ENCODE measurements at places on chromosomes 12 and 14.
A peak's percentile ranks its signal among the peaks of the same experiment; 100 is the strongest.

- DNase-seq = no peak
These were observed 33.5 kb upstream of the EVL start for GRCh38 chr14:100031506-100032281.

GRCh38 chr14:79581912-79582576 lies 629.3 kb downstream of the DIO2 start:
- DNase-seq = no peak

- peak; percentile 16 for DNase-seq
These were observed 598 bp downstream of the UBE2N start for GRCh38 chr12:93441081-93441616.

DNA sequence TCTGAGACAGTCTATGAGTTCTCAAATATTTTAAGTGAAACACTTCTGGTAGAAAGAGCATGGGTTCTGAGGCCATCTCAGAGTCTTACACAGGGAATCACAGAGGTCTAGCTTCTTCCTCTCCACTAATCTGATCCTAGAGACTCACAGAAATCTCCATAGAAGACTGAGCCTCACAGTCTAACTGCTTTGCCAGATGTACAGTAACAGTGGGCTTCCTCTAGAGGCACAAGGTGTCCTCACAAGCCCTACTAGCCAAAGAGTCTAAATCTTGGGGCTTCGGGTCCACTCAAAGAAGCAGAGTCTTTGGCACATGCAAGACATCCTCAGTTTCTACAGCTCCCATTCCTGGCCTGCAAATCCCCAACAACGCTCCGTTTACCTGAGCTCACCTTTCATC lies 14.1 kb downstream of the OR6J1 start:
- DNase-seq = no peak

- no peak for DNase-seq
These were observed 59.0 kb downstream of the CDC42BPB start for GRCh38 chr14:102998393-102998792.

- no peak for DNase-seq
These were observed 113.4 kb downstream of the CAPZA3 start for GRCh38 chr12:18851271-18851670.

DNA sequence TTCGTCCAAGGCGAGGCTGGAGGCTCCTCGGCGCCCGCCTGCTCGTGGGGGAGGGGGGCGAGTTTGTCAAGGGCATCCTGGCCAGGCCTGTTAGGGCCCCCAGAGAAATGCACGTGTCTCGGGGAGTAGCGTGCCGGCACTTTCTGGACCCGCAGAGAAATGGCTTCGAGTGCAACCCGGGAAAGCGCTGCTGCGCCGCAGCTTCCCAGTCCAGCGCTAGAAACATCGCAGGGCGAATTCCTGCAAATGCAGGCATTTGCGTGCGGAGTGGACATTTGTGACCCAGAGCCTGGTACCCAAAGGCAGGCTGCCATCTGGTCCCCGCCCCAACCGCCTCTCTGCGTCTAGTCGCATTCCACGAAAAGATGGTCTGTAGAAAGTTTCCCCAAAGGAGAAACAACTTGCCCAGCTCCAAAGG lies 756 bp downstream of the LGR5 start:
- DNase-seq = no peak

DNA sequence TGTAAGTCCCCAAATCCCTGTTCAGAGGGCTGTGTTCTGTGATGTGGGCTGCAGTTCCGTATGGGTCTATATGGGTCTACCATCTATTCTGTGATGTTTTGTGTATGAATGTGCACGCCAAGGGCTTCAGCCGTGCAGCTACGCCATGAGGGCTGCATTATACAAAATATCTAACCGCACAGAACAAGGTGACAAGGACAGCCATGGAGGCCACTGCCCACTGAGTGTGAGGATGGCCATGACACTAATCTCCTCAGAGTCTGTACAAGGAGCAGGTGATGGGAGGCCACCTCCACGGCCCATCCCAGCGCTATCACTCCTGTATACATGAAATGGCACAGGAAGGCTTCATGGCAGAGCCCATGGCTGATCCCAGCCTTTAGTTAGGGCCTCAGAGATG lies 102.0 kb downstream of the DICER1 start:
- DNase-seq = no peak

DNA sequence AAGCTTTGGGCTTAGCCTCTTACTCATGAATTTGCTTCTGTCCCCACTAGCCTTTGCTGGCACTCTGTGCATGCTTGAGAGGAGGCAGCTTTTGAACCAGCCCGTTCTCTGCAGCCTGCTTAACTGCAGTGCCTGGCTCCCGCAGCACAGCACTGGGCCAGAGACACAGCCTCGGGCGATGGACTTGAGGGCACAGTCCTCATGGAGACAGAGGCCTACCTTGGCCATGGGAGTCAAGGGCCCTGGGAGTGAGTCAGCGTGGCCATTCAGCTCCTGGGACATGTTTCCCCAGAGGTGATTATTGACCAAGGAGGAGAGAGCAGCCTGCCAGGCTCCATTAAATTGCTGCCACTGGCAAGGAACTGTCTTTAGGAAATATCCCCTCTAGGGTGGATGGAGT lies 93.5 kb downstream of the SMOC1 start:
- DNase-seq = no peak

- DNase-seq = no peak
These were observed 107.3 kb upstream of the CLEC14A start for GRCh38 chr14:38363217-38363616.

GRCh38 chr14:76872796-76873432 lies 46.7 kb downstream of the LRRC74A start:
- DNase-seq = peak; percentile 63

GRCh38 chr14:96380735-96381134 lies 11.2 kb upstream of the AK7 start:
- no peak for DNase-seq

GRCh38 chr12:17456486-17456885 lies 633.5 kb downstream of the RERGL start:
- DNase-seq = no peak

DNA sequence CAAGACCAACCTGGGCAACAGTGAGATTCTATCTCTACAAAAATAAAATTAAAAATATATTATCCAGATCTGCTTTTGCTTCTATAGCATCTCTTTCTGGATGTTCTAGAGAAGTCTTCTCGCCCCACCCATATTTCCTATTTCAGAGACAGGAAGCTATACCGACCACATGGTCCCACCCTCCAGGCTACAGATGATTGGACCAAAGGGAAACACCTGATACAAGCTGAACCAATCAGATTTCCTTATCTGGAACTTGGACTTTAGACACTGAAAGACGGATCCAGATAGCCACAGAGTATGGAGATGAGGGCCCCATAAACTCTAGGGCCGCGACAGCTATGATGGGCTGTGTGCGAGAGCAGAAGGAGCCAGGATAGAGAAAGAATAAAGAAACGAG lies 48.7 kb downstream of the CCDC60 start:
- no peak for DNase-seq

DNA sequence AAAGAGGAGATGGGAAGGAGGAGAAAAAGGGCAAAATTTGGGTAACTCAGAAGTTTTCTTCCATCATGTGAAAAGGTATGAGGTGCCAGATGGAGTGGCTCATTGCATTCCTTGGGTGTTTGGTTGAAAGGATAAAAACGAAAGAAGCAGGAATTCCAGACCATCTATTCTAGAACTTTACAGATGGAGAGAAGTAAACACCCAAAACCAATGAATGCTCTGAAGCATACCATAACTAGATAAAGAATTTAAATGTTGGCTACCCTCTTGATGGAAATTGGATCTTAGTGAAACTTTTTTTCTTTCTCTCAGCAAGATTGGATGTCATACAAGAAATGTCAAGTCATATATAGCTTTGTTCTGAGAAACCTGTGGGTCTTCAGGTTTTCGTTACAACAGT lies 175.6 kb upstream of the FAR2 start:
- DNase-seq = no peak

DNA sequence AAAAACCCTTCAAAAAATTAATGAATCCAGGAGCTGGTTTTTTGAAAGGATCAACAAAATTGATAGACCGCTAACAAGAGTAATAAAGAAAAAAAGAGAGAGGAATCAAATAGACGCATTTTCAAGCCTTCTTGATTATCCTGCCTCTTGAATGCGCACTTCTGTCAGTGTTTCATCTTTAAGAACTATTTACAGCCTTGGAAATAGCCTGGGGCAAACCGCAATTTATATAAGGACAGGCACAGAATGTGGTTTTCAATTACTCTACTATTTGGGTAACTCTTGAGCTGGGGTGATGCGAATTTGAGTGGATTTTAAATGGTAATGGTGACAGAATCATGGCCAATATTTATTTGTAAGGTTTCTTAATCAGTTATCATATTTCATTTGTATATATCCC lies 179.1 kb upstream of the OTX2 start:
- DNase-seq = no peak

DNA sequence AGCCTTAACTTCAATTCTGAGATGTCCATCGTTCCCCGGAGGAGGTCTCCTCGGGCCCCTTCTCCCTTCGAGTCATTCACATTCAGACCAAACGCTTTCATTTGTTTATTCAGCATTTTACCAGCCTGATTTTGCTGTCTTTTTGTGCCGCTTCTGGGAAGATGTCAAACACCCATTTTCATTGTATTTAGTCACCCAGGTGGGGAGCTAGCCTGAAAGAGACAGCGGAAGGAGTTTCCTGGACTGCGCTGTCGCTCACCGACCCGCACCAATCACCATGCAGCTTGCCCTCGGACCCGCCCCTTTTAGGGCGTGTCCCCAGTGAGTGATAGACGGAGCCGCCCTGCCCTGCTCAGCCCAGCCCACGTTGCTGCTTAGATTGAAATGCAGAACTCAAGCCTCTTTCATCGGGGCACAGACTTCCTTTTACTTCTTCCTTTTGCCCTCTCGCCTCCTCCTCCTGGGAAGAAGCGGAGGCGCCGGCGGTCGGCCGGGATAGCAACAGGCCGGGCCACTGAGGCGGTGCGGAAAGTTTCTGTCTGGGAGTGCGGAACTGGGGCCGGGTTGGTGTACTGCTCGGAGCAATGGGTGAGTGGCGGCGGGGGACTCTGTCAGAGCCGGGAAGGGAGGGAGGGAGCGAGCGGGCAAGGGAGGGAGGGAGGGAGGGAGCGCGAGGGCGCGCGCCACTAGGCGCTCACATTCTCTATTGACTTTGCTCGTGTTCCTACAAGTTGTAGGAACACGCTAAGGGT lies at the start of gene PAX9:
PAX9 (plus strand) TSS at position 355 of the 752 bp plus-strand sequence; CDS start at position 585, 230 bp downstream.
- peak; percentile 37 for DNase-seq

- no peak for DNase-seq
These were observed 612.9 kb downstream of the GALC start for GRCh38 chr14:87380054-87380453.

- DNase-seq = no peak
These were observed 87.8 kb upstream of the NCOR2 start for GRCh38 chr12:124655048-124655697.

- no peak for DNase-seq
These were observed 83.9 kb downstream of the GPATCH2L start for GRCh38 chr14:76235628-76236027.

- DNase-seq = no peak
These were observed 290.7 kb upstream of the TMPO start for GRCh38 chr12:98224584-98225221.

GRCh38 chr14:55339770-55340169 lies 68.5 kb downstream of the FBXO34 start:
- DNase-seq = peak; percentile 36

GRCh38 chr12:117522559-117522958 lies 161.1 kb upstream of the NOS1 start:
- DNase-seq = no peak

DNA sequence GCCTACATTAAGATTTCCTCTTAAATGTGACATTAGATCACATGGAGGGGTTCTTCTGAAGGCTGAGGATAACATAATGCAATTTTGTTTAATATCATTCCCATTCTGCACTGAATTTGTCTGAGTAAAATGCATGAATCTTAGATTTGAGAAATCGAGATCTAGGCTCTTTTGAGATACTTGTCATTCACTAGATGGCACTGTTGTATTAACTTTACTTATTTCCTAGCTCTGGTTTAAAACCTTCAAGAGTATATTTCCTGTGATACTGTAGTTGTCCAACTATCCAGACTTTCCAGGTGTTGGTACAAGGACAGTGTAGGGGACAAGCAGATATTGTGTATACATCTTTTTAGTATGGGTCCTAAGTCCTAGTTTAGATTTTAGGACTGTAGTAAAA lies 91.7 kb upstream of the SEL1L start:
- no peak for DNase-seq

DNA sequence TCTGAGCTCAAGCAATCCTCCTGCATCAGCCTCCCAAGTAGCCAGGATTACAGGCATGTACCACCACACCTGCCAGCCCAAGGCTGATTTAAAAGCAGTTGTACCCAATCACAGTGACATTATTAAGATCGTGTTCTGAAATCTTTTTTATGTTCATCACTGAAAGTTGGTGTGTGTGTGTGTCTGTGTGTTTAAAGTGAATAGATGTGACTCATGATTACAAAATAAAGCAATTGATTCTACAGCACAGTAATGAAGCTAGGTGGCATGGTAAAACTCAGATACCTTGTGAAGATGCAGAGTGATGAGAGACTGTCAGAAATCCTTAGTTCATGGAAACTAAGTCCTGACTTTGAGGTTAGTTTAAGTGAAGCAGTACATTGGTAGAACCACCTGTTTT lies 74.2 kb upstream of the ATP2B1 start:
- DNase-seq = no peak

- no peak for DNase-seq
These were observed 348.0 kb downstream of the RAD51B start for GRCh38 chr14:68167383-68168087.

DNA sequence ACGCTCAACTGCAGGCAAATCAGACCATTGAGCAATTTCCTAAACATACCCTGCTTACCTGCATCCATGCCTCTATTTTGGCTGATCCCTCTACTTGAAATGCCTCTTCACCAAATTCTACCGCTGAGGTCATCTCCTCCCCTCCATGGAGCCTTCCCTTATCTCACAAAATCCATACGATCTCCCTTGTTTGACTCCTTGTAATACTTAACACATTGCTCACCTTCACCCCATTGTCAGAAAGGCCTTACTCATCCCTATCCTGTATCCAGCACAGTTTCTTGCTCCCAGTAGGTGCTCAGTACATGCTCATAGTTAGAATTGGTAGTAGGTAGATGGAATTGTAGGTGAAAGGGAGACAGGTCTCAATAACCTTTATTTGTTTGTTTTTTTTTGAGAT lies 5.4 kb downstream of the DDN start:
- DNase-seq = no peak

DNA sequence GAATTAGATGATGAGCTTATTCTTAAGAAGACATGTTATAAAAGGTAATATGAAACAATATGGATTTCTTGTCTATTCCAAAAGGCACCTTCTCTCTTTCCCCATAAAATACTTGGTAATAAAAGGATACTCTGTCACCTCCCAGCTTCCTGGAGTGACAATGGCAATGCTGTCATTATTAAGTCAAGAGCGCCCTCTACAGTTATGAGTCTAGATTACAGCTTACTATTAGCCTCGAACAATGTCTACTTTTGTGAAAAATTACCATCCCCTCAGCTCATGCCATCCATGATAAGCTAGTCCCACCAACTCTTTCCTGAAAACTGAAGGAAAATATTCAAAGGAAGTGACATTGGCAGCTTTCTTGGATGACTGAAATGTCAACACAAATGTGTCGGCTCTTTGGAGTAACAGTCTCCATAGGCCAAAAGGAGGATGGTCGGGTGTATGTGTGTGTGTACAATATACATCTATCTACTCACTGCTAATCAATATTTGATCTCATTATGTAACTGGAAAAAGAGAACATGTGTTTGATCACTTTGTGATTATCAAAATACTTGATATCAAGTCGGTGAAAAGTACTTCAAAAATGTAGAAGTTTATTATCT lies 48.7 kb upstream of the CDKN3 start:
- no peak for DNase-seq

All from stimulated activated CD4-positive, alpha-beta T cell treated with anti-CD3 and anti-CD28 coated beads, Interleukin-12 subunit alpha, Interleukin-12 subunit beta, amount 100 ng/mL, for 48 hours (primary cell).